ENCODE measurements at places on chromosomes 3 and 15.

DNA sequence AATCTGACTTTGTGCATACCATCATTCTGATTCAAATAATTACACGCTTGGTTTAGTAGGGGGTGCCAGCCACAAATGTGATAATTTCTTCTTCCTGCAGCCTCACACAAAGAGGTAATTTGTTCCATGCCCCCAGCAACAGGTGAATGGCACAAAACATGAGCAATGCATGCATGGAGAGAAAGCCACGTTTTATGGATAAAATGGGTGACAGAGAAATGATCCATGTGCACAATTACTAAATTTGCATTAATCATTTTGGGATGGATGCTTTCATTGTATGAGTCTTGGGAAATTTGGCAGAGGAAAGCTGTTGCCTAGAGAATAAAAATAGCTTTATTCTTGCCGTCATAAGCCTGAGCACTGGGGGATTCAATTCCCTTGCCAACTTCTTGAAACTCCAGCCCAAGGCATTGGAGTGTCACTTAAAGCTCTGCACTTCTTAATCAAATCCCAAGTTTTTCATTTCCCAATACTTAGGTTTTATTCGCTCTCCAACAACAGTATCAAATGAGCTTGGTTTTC is 411.6 kb downstream of the GBE1 start:
- no peak for DNase-seq

GRCh38 chr3:78794431-78794830 is 973.4 kb downstream of the ROBO1 start:
- DNase-seq: no peak

DNA sequence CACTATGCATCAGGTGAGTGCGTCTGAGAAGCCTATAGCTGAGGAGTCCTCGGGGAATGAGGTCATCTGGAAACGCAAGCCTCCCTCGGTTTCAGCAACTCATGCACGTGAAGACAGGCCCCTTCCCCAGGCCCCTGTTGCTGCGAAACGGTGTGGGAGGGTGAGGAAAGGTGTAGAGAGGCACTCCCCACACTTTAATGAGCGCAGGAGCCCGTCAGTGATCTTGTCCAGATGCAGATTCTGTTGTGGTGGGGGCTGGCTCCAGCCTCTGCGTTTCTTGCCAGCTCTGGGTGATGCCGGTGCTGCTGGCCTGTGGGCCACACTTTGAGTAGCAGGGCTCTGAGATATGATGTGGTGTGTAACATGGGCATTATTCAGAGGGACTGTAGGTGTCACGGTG is 38.6 kb upstream of the LACTB start:
- no peak for DNase-seq

- DNase-seq: no peak
Observed at GRCh38 chr3:14519406-14519805, 20.7 kb downstream of the GRIP2 start.

GRCh38 chr3:142209655-142210054 is 15.7 kb downstream of the GK5 start:
- no peak for DNase-seq

DNA sequence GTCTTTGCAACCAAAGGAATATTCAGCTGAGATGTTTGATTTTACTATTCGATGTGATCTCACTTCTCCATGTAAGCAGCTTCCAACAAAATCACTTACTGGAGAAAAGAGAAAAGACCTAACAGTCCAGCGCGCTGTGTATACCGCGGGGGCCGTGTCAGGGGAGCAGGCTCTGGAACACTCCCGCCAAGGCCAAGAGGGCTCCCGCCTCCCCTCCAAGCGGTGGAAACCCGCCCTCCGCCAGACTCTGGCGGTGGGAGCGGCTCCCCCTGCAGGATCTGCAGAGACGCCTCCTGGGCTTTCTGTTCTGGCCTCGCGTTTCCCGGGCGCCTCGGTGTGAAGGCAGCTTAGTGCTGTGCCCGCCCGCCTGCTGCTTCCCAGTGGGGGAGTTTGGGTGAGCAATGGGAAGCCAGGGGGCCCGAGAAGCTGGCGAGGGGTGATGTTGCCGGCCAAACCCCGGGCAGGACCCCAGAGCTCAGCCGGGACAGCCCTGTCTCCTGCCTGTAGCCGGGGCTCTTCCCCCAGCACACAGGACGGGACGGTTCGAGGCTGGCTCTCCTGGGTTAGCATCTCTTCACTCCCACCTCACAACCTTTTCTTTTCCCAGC is 36.3 kb downstream of the CHST14 start:
- peak; percentile 7 for DNase-seq

DNA sequence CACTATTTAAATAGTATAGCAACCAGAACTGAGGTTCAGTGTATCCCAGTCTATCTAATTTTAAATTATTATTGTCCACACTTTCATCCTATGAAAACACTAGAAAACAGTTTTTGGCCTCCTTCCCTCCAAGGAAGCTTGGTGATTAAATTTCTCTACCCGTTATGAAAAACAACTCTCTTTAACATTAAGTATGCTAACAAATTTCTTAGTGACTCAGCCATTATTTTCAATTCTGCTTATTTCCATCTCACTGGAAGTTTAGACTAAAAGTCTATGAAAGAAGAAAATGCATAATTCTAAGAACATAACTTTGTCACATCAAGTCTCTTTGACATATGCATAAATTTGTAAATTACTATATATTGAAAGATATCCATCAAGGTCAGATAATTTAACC is 185.2 kb downstream of the NSUN3 start:
- no peak for DNase-seq

GRCh38 chr3:110318108-110318507 is 753.5 kb upstream of the NECTIN3 start:
- DNase-seq: no peak

DNA sequence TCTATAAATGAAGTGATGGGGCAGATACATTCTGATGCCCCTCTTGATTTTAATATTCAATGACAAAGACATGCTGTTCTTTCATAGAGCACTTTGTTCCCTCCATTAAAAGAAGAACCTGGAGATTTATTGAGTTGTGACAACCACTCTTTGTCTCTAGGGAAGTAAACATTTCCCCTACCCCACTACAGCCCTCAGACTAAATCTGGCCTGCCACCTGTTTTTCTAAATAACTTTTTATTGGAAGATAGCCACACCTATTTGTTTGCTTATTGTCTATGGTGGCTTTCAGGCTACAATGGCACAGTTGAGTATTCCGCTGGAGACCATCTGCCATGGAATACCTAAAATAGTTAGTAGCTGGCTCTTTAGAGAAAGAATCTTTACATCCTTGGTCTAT is 41.2 kb upstream of the ZNF385D start:
- DNase-seq: no peak

- DNase-seq: no peak
Observed at GRCh38 chr3:146339349-146339748, 88.4 kb upstream of the PLSCR4 start.

DNA sequence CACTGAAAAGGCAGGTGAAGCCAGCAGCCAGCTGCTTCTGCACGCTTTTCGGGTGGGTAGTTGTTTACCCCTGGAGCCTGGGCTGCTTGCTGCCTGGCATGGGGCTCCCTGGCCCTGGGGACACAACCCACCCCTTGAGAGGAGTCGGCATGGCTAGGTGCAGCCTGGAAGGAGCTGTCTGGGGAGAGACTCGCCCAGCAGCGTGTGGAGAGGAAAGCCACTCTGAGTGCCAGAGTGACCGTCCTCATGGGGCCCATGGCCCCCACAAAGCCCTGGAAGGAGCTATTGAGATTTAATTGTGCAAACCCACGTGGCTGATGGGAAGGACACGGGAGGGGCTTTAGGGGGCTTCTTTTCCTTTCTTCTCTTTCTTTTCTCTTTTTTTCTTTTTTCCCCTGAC is 137.5 kb downstream of the OPA1 start:
- no peak for DNase-seq

DNA sequence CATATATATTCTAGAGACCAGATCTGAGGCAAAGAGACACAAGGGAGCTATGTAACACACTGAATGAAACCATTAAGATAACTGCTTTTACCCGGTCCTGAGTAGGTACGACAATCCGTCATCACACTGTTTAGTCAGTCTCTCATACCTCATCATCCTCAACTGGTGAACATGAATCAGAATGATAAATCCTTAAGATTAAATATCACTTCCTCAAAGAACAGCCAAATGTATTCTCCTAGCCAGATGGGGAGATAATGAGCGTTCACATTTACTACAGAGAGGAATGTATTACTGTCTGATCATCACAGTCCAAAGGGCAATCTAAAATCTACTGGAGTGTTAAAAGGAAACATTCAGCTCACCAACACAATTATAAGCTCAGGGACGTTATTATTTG is 319.4 kb upstream of the STAC start:
- no peak for DNase-seq
